Activated CD4-positive, alpha-beta T cell treated with anti-CD3 and anti-CD28 coated beads for 4 hours (primary cell): ENCODE measurements at places on chromosomes 1 and 21.
A peak's percentile ranks its signal among the peaks of the same experiment; 100 is the strongest.

GRCh38 chr1:179785031-179785431 lies 41.9 kb downstream of the FAM163A start:
- DNase-seq, result no peak

DNA sequence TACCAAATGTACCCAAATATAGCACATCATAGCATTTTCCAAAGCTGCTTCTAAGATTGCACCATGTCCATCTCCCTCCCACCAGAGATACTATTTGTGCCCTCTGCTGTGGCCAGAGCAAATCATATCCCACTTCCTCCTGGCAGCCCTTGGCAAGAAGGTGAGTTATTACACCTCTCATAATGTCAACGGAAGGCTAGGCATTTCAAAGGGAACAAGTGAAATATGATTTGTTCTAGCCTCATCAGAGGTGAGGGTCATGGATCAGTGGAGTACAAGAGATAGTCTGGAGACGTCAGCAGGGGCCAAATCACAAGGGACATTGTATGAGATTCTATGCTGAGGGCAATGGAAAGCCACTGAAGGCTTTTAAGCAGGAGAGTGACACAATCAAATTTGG lies 90.2 kb upstream of the BCAR3 start:
- no peak for DNase-seq

GRCh38 chr1:37483785-37484184 lies 9.4 kb downstream of the ZC3H12A start:
- peak; percentile 4 for DNase-seq

GRCh38 chr21:44507673-44508425 lies 32.1 kb downstream of the KRTAP10-1 start:
- no peak for DNase-seq

GRCh38 chr1:119542492-119542946 lies 35.5 kb downstream of the HSD3B1 start:
- no peak for DNase-seq

DNA sequence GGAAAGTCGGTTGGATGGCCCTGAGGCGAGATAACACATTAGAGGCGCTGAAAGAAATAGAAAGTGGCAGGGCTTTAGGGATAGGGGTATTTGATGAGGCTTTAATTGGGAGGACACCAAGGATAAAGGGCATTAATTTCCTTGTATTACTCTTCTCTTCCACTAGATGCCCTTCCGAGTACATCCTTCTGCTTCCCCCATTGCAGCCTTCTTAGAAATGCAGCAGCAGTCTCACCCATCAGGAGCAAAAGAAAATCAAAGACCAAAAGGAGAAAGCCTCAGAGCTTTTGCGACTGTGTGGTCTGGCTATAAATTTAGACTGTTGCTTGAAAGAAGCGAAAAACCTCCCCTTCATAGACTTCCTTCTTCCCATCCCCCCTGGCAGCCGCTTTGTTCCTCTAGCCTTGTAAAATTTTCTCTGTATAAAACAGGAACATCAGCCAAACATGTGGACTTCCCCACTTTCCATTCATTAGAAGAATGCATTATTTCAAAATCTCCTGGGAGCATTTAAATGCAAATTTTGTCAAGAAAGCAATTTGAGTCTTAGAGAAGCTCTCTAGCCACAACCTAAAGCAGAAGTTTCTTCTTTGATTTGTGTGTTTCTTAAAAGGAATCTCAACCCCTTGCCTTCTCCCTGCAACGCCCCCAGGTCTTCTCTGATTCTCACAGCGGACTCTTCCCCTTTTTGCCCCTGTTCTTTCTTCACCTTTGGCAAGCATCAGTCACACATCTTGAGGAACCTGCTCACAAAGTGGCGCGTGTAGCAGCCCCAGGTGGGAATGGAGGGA lies 76.6 kb downstream of the NDUFS5 start:
- peak; percentile 26 for DNase-seq

- DNase-seq, result no peak
These were observed 72.4 kb downstream of the ADARB1 start for GRCh38 chr21:45146801-45147200.

DNA sequence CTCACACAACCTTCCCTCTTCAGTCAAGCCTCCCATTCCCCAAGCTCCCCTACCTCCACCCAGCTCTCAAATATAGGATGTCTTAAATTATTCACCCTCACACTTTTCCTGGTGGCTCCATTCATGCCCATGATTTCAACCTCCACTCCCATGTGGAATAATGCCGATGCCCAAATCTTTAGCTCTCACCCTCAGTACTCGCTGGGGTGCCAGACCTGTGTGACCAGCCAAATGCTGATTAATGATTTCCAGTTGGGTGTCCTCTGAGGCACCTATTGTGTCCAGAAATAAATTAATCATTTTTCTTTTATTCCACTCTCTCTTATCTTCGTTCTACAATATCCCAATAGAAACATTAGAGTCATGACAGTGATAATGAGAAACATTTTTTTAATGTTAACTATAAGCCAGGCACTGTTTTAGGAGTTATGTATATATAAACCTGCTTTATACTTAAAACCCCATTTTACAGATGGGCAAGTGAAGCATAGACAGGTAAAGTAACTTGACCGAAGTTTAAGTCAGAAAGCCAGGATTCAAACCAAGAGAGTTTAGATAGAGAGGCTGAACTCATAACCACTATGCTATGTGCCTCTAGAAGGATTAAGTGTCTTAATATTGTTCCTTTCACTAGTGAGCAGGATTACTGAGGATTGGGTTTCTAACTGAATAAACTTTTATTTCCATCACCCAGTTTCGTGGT lies 209.7 kb downstream of the DUSP10 start:
- DNase-seq, result no peak

DNA sequence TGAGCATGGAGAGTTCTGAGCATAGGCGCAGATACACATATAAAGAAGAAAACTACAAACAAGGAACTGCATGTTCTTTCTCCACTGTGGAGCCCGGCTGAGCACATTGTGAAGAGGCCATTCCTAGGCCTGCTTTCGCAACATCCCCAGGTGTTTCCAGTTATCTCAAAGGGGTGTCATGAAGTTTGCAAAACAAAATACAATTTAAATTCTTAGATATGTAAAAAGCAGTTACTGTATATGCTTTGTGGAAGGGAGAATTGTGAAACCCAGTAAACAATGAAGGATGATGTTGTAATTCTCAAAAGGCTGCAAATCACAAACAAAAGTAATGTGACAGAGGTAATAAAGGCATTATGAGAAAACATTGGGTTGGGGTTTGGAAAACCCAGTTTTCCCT lies 98.6 kb upstream of the ZNF644 start:
- no peak for DNase-seq

DNA sequence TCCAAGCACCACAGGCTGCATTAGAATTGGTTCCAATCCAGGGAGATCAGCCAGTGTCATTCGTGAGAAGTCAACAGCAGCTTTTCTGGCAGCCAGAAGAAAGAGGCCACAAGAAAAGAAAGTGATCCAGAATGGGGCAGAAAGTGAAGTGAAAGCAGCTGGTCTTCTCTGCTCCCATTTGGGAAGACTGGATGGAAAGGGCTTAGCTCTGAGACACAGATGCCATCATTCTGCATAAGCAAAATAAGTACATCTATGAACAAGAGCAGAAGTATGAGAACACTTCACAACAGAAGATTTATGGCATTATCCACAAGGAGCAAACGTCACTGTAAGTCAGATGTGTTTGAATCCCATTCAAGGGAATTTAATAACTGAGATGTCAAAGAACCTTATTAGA lies 326.5 kb upstream of the ESRRG start:
- no peak for DNase-seq

DNA sequence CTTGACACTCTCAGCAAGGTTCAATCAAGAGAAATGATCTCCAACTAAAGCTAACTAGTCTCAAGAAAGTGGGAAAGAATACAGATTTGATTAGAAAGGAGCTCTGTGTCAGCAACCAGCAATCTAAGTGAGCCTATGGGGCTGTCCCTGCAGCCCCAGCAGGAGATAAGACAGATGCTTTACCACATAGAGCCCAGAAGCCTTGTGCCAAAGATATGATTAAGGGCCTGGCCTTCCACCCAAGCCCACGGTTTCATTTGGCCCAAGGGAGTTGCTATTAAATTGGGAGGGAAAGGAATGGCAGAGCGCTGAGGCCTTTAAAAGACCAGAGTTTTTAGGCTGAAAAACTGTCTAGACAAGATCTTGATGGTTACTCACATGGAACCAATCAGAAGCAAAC lies 74.8 kb downstream of the HLCS start:
- no peak for DNase-seq
